T follicular helper cell (primary cell): ENCODE measurements at places on chromosomes 3 and 15.

DNA sequence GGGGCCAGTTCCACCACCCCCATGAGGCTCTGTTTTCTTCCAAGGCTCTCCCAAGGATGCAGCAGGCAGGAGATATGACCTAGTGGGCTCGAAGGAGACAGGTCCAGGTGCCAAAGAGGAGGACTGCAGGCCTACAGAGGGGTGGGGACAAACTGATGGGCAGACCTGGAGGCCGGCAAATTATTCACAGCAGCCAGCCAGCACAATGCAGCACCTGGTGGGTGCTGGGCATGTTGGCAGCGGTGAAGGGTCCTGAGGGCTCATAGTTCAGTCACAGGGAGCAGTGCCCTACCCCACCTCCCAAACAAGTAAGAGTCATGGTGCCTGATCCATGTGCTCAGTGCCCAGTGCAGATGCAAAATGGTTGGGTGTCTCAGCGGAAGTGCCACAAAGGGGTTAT lies 171.7 kb downstream of the ABHD5 start:
- no peak for DNase-seq

DNA sequence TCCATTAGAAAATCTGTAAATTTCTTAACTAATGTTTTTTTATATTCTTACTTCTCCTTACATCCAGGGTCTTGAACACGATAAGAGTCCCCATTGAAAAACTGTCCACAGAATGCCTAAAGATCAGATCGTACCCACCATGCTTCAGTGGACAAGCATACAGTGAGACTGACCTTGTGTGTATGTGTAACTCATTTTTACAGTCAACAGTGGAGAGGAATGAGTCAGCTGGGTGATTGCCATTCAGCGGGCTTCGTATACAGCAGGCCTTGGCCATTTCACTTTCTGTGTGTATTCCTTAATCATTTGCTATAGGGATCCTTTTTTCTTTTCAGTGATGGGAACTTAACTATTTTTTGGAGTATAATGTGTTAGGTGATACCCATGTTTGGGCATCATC lies 10.6 kb downstream of the PARP14 start:
- DNase-seq: no peak

GRCh38 chr3:142888481-142889211 lies at the start of gene PCOLCE2:
Gene PCOLCE2 (minus strand): TSS chr3:142889083. CDS start chr3:142888896, 187 bp downstream.
- DNase-seq: no peak

DNA sequence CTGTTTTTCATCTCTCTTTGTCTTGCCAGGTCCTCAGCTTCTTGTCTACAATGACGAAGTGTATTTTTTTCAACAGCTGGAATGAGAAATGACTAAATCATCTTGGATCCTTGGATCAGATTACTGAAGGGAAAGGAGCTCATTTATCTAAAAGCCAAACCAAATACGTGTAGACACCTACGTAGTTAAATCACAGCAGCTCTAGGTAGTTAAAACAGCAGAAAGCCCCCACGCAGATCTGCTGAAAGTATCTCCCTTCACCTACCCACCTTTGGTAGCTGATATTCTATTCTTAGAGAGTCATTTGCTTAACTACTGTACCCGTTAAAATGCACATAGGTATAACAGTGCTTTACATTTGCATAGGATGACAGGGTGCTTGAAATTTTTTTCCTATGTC lies 105.5 kb upstream of the WNT5A start:
- no peak for DNase-seq

- DNase-seq: peak; percentile 67
Observed at GRCh38 chr3:56800130-56800831, 1.5 kb downstream of the ARHGEF3 start.

DNA sequence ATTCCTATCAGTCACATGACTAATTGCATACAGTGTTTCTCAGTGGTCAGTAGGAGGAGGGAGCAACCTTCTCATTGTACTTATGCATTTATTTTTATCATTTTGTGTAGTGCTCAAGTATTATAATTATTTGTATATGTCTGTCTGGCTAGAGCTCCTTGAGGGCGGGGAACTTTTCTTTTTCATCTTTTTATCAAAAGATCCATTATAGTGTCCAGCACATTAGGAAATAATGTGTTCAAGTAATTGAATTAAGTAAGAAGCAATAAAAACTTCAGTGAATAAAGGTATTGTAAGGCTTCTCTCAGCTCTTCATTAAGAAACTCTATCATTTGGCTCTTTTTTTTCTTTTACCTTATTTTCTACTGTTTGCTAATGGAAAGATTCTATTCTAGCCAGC lies 18.8 kb downstream of the FGF7 start:
- no peak for DNase-seq

DNA sequence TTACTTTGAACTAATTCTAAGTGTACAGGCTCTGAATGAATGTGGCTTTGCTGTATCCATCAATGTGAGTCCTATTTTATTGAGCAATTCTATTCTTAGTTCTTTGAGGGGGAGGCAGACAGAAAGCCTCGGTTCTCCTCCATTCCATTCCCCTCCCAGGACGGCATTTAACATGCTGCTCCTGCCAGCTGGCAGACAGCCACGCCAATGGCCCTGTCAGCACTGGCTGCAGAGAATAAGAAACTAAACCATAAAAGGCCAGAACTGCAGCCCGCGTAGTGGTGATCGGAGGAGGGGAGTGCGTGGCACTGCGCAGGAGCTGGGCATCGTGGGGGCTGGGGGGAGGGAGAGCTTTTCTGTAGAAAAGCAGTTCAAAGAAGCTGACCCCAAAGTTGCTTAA lies 76.0 kb upstream of the HACD2 start:
- no peak for DNase-seq

DNA sequence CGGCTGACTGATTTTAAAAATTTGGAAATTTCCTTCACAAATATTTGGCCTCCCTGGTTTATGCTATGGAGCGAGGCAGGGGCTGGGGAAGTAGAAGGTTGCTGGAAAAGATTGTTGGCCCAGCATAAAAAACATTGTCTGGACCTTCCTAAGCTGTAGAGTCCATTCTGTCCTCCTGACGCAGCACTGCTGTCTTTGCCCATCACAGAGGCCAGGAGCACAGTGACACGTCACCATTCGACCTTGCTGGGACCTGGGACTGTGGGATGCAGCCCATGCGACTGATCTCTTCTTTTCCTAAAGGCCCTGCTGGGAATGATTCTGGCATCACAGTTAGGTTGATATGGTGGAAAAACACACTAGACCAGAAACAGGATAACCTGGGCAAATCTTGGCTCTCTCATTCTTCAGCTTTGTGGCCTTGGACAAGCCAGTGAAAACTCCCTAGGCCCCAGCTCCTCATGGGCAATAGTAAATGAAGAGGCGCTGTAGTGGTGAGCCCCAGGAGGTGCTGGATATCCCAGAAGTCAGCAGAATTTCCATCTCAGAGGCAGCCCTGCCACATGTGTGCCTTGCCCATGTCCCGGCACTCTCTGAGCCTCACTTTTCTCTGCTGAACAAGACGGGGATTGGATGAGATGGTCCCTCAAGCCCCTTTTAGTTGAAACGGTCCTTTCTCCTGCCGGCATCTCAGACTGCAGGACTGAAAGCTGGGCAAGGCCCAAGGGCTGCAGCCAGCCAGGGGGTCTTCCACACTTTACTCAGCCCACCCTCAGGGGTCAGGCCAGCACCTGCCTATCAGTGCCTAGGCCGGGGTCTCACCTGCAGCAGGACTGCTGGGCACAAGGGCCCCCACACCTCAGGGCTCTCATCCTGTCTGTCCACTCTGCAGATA lies 69.6 kb downstream of the SENP2 start:
- DNase-seq: no peak

DNA sequence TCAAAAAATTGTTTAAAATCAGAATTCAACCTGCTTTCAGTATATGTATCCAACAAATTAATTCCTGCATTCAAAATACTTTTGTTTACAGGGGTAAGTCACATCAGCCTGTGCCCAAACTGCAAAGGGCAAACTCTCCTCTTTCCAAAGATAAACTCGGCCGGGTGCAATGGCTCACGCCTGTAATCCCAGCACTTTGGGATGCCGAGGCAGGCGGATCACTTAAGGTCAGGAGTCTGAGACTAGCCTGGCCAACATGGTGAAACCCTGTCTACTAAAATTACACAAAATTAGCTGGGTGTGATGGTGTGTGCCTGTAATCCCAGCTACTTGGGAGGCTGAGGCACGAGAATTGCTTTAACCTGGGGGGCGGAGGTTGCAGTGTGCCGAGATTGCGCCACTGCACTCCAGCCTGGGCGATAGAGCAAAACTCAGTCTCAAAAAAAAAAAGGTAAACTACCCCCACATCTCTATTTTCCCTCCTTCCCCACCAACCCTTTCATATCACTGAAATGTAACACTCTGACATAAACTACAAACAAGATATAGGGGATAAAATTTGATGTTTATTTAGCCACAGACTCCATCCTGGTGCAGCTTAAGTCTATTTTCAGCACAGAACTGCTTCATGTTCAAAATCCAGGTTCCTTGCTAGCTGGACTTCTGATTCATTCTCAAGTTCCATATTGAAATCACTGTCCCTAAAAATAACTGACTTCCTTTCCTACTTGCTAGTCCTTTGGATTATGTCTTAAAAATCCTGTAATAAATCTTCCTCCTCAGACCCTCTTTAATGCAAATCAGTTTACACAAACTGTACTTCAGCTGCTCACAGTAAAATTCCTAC lies 15.4 kb downstream of the UBP1 start:
- DNase-seq: no peak

DNA sequence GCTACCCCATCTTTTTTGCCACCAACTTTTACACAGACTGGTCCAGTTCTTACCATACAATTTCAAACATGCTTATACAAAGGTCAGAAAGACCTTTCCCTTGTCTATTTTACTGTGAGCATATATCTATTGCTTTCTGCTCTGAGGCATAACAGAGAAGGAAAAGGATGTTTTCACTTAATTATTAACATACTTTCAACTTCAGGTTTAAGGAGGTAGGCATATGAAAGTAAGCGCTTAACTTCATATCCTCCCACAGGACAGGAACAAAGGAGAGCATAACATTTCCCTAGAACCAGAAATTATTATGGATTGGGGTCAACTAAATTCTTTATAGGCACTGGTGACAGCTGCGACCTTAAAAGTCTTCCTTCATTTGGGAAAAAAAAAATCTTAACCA lies 1.1 kb downstream of the MYEF2 start:
- DNase-seq: no peak
